ENCODE measurements at places on chromosomes 3 and 15.

- DNase-seq = no peak
Observed at GRCh38 chr3:125394406-125394805, 19.3 kb upstream of the ZNF148 start.

DNA sequence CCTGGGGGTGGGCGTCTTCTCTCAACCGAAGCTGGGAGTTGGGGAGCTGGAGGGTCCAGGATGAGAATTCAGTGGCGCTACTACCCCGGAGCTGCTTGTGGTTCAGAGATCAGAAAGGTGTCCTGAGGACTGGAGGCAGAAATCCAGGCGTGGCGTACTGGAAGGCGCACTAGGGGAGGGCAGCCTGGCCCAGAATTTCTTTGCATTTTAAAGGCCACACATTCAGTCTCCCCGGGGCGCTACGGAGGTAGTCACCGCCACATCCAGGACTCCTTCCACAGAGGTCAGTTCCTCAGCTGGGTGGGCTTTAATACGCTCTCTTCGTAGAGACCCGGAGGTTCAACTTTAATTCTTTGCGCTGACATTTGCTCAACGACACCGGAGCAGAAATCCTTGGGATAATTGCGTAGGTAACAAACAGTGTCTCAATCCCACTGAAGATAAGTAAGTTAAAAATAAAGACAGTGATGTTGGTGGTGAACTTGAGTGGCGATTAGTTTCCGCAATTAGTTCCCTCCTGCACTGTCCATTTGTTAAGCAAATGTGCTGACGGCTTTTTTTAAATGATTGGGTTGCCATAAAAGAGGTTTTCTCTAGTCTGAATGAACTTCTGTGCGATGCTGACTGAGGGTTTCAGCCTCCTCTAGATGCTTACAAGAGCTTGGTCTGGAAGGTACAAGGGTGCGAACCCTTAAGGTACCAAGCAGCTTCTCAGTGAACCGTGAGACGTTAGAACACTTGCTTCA lies 535 bp downstream of the MCTP2 start:
- DNase-seq = no peak

DNA sequence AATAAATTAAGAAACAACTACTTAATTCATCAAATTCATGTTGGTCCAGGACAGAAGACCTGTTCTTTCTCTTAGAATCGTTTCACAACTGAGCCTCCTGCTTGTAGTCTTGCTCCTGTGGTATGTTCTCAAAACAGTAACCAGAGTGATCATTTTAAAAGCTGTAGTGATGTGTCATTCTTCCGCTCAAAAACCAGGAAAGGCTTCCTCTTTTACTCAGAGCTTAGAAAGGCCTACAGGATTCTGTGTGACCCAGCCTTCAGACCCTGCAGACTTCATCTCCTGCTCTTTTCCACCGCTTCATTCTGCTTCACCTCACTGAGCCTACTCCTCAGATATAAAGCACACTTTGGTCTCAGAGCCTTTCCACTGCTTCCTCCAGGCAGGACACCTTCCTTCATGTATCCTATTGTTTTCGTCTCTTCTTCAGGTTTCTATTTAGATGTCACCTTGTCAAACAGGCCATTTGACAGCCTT lies 22.7 kb downstream of the ST6GAL1 start:
- peak; percentile 68 for DNase-seq

DNA sequence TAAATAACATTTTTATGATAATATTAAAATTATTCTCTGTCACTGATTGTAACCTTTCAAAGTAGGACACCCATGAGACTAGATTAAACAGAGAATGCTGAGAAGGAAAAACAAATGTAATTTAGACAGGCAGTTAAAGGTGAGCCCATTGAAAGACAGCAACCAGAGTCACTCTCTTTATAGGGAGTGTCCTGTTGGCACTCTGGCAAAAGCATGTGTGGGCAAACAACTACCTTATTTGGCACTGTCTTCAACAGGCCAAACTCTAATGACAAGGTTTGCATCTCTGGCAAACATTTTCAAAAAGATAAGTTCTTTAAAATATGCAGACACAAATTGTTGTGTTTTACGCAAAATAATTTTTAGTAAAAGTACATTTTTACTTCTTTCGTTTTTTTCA lies 29.8 kb downstream of the NFKBIZ start:
- no peak for DNase-seq

DNA sequence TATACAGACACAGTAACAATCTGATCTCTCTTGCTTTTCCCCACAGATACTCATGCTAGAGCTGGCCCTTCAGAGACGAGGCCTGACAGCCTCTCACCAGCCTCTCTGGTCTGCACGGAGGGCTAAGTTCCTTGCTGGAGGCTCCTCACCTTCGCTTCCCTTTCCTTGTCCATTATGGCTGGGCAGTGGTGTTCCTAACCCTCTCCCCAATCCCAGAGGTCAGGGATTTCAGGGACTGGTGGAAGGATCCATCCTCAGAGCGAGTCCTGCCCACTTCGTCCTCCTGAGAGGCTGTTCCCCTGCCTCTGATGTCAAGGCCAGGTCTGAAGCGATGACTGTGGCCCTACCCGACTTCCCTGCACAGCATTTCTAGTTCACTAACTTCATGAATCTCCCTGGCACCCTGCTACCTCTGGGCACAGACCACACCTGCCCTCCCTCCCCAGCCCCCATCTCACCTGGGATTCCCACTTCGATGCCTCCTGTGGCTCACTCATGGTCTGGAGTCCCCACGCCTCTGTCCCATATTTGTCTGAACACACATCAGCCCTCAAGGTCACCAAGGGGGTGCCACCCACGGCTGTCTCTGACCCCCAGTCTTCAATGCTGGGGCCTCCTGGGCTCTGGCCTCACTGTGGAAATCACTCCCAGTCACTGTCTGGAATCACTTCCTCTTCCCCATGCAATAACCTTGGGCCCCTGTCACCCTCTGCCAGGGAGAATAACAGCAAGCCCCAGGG lies 124.9 kb upstream of the PRR20G start:
- DNase-seq = no peak

DNA sequence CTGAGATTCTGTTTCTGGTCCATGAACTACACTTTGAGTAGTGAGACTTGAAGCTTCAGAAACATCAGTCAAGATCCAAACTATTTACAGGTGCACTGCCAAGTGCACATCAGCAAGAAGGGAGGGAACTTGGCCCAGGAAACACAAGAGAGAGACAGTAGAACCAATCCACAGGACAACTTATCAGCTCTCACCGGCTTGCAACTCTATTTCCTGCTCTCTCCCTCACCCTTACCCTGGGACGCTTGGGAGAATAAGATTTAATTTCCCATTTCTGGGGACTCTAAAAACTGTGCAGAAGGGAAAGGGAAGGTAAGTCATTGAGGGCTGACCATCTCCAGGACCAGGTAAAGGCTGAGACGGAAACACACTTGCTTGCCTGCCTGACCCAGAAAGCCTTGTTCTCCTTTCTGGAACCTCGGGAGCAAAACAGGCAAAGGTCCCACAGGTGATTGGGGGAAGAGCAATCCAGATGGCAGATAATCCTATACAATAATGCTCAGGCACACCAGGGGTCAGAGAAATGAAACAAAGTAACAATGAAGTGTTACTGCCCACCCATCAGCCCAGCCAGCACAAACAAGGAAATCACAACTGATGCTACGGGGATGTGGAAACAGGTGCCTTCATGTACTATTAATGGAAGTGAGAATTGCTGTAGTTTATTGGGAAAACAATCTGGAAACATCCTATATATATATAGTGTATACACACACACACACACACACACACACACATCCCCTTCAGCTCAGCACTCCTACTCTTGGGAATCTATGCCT lies 154.4 kb downstream of the XXYLT1 start:
- DNase-seq = no peak

- no peak for DNase-seq
Observed at GRCh38 chr3:135013206-135013605, 218.1 kb downstream of the EPHB1 start.

GRCh38 chr15:98775498-98776230 lies 127.3 kb downstream of the IGF1R start:
- no peak for DNase-seq

DNA sequence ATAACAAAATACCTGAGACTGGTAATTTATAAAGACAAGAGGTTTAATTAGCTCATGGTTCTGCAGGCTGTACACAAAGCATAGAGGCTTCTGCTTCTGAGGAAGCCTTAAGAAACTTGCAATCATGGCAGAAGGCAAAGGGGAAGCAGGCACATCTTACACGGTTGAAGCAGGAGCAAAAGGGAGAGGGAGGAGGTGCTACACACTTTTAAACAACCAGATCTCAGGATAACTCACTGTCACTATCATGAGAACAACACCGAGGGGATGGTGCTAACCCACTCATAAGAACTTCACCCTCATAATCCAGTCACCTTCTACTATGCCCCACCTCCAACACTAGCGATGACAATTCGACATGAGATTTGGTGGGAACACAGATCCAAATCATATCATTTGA lies 54.4 kb downstream of the ATP8B4 start:
- no peak for DNase-seq

DNA sequence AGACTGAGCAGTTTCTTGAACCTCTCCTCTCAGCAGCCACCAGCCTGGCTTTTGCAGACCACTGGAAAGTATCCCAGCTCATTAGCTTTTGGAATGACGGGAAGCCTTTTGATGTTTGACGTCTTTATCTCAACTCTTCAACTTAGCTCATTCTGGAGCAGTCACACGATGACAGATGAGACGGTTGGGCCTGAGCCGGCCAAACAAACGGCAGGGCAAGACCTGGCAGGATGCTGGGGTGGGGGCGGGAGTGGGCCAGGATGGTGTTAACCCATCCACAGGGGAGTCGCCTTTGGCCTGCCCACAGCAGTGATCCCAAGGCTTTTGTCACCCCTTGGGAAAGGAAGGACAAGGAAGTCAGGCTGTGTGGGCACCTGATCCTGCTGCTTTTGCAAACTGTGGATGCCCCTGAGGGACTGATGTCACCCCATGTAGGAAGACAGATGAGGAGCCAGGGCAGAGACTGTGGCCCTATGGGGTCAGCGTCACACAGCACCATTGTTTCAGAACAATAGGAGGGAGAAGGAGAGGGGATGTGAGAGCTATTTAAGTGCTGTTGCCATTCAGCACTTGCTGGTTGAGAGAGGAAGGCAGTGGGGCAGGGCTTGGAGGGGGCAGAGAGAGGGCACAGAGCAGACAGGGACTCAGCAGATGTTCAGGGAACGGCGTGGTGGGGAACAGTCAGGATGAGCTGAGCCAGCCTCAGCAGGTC lies 121.9 kb upstream of the CTDSPL start:
- DNase-seq = no peak

DNA sequence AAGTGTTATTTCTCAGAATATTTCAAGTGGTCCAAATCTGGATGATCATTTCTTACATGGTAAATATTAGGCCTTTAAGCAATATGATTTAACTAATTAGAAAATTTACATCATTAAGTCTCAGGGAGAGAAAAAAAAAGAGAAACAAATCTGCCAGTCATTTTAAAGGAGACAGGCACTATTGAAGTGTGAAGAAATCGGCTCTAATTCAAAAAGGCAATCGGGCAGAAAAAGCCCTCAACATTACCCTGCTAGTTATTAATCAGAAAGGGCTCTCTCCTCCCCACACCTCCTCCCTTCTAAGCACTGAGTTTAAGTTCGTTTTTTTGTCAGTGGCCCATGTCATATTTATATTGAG lies 215.9 kb downstream of the MEIS2 start:
- DNase-seq = no peak

DNA sequence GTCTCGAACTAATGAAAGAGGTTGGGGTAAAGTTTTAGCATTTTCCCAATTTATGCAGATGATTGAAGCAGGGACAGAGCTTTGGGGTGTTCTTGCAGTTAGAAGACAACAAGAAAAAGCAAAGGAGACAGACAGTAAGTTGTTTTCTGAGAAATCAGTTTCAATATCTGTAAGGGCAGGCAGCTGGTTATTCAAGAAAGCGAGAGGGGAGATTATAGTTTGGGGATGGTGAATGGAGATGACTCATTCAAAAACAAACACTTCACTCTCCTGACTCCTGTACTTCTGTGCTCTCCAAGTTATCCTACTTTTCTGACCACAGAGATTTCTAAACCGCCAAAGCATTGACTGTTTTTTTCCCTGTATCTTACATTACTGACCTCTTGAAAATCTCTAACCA lies 352.0 kb downstream of the GAP43 start:
- DNase-seq = no peak

DNA sequence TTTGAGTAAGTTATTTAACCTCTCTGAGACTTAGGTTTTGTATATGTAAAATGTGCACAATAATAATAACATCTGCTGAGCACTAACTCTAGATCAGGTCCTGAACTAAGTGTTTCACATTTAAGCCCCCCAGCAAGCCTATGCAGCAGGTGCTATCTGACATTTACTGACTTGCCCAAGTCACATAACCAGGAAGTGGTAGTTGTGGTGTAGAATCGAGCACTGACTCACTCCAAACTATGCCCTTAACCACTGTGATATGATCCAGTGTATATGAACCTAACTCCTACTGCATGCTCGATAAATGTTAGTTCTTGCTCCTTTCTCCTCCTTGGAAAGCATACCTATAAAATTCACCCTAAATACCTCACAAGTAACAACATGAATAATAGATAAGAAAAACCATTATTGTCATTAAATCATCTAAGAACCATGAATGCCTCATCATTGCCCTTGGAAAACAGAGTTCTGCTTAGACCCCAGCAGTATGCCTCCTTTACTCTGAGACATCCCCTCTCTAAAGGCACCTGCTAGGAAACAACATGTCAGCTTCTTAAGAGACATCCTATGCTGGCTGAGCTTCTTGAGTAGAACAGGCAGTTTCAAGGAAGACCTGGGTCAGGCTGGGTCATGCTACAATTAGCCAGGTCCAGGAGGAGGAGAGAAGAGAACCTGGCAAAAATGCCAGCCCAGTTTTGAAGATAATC lies 3.0 kb upstream of the SHC4 start:
- DNase-seq = peak; percentile 52

DNA sequence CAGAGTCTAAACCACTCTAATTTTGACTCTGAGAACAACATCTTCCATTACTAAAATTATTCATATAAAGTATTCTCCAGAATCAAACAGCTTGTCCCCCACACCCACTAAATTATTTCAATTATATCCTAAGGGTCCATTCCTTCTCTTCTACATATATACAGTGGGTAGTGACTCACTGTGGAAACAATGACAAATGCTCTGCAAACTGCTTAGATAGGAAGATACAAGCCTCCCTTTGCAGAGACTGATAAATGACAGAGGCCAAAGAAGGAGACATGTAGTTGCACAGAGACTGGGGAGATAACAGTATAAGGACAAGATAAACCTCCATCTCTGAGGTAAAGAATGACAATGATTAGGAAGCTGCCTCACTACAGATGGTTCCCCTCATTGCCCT lies 1087.4 kb downstream of the AGBL1 start:
- no peak for DNase-seq

DNA sequence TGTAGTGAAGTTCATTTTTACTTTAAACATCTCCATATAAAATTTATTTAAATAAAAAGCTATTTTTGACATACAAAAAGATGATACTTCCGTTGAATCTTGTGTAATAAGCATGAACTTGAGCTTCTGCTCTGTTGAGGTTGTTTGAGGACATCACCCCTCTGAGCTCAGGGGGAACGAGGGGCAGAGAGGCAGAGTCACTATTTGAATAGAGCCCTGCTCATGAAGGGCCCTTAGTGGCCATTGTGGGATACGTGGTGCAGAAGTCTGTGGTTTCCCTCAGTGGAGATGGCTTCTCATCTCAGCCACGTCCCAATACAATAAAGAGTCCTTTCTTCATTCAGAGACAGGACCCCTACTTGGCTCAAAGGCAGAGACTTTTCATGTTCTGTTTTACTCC lies 10.6 kb downstream of the CEMIP start:
- DNase-seq = no peak
